SW480 (cell line): ENCODE measurements at places on chromosomes 6 and 20.

DNA sequence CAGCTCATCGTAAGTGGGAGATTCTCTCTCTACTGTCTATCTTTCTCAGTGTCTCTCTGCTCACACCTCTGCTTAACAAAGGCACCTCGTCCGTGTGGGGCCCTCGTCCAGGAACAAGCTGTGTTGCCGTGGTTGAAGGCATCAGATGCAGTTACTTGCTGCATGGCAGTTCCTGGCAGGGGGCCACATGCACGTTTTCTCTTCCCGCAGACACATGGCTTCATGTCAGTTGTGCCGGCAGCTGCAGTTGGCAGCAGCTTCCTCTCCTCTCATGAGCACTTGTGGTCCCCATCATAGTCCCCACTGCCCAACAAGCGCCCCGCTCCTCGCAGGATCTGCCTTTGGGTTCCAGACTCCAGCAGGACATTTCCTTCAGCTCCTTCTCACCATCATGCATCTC is 7.1 kb upstream of the AFDN start:
- DNase-seq = no peak

DNA sequence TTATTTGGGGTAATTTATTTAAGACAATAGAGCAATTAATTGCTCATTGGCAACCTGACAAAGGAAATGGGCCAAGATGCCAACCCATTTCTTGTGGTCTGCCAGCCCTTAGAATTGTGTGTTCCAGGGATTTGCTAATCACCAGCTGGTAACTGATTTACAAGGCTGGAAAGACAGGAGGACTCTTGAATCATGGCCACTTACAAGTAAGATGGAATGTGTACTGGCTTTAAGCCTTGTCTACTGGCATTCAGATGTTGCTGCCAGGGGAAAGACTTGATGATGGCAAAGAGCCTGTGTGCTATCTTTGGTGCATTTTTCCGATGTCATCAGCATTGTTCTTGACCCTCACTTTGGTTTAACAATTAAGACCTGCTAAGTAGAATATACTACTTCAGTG is 91.0 kb downstream of the BCKDHB start:
- no peak for DNase-seq

DNA sequence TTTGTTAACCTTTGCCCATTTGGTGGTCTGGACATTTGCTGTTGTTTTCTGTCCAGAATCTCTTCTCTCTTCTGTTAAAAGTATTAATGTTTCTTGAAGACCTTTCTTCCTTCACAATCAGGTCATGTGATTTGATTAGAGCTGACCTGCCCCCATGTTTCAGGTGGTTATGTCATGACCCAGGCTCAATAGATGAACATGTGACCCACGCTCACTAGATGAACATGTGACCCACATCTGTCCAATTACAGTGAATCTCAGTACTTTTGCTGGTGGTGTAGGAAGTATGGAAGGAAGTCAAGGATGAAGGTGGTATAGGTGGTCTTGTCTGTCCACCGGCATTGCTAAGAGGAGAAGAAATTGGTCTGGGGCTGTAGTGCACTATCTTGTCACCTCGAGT is 289.1 kb upstream of the JAG1 start:
- DNase-seq = no peak

DNA sequence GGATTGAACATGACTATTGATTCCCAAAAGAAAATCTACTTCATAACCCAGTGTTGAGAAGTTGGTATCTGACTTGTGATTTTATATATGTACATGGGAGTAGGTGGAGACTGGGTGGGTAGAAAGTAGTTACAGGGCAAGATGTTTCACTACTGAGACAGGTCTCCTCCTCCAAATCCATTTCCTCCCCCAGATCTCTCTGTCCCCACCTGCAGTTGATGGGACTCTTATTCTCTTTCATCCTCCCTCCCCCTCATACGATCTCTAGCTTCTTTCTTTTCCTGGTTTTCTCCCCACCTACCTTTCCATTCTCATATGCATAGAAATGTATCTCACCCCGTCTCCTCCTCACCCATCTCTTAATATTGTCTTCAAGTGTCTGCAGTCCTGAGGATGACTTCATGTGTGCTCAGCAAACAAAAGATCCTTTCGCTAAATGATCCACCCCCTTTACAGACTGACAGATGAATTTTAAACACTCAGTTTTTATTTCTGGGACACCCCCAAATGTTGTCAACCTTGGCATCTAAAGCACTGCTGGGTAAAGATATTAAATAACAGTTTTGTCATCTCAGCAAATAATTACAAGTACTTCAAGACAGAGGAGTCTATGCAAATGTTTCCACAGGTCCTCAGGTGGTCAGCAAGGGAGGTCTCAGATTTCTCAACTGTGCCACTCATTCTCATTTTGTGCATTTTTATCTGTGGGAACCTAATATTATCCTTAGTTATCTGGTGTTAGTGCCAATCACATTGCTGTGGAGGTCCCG is 18.7 kb upstream of the HECA start:
- DNase-seq = no peak

DNA sequence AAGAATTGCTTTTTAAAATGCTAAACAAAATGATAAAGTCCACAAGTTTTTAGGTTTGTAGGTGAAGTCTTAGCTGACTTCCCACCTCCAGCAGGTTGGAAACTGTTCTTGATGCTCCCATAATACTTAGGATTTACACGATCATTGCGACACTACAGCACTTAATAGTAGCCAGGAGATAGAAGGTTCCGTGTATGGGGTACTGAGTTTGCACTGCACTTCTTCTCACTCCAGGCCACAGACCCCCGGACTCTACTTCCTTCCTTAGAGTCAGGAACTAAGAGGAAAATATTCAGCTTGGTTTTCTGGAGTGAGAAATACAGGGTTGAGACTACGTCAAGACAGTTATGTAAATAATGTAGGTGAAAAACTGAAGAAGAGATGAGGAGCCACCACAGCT is 56.1 kb upstream of the SGK1 start:
- no peak for DNase-seq

- no peak for DNase-seq
Measured at GRCh38 chr6:39731565-39731964, 6.4 kb upstream of the KIF6 start.

GRCh38 chr6:69680302-69680701 is 116.5 kb downstream of the LMBRD1 start:
- DNase-seq = no peak

GRCh38 chr6:11432713-11433450 is 104.7 kb upstream of the TMEM170B start:
- DNase-seq = no peak

- no peak for DNase-seq
Measured at GRCh38 chr6:2669067-2669700, 81.5 kb downstream of the MYLK4 start.

DNA sequence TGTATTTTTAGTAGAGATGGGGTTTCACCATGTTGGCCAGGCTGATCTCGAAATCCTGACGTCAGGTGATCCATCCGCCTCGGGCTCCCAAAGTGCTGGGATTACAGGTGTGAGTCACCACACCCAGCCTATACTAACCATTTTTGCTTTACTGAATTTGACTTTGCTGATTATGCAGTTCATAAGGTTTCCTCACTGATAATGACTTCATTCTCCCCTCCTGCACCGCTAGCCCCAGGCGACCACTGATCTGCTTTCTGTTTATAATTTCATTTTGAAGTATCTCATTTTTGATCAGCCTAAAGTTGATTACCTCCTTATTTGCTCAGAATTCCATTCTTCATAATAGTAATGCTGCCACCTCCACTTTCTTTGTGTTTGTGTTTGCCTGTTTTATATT is 48.7 kb upstream of the FAM83D start:
- no peak for DNase-seq

DNA sequence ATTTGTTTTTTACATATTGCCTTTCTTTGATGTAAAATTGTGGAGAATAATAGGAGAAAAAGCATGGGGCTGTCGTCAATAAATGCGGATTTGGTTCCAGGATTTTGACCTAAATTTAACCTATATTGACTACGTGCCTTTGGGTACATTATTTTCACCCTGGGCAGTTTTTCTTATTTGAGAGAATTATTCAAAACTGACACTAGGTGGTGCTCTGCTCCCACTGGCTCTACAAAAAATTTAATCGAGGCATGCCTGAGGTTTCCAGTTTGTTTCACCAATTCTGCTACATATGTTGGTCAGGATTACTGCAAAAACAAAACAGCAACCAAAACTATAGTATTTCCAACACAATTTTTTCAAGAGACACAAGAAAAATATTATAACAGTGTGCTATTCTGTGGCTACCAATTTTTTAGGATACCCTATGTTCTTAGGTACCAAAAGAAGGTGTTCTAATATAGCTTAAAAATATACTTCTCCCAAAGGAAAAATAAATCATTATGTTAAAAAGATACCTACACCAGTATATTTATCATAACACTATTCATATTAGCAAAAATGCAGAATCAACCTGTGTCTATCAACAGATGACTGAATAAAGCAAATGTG is 48.6 kb upstream of the FABP7 start:
- DNase-seq = peak; percentile 33

- DNase-seq = no peak
Measured at GRCh38 chr6:139777202-139777970, 402.9 kb upstream of the CITED2 start.

DNA sequence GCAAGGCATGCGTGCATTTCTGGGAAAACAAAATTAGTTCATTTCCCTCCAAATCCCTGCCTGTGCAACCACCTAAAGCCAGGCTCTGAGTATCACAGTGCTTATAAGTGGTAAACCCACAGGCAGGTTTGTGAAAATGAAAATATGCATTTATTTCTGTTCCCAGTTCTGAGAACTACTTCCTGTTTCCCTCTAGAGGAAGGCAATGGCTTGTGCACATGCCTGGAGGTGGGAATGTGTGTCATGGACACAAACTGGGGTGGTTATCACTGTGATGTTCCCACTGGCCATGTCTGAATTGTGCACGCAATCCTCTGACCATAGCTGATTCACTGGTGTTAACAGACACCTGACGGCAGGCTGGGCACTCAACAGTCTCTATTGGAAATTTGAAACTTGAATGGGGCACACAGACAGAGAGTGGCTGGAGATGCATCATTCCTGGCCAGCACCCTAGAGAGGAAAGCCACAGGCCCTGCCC is 26.3 kb downstream of the FAM110A start:
- peak; percentile 34 for DNase-seq

DNA sequence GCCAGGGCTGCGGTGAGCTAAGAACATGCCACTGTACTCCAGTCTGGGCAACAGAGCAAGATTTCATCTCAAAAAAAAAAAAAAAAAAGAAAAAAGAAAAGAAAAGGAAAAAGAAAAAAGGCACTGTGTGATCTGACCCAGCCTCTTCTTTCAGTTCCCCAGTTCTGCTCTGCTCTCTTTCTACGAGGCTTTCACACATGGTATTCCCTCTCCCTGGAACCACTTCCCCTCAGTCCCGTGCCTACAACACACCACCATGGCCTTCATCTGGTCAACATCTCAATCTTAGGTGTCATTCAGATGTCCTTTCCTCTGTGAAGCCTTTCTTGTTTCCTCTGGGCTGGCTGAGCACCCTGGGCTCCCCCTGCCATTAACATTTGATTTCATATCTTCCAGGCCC is 2.3 kb upstream of the DSN1 start:
- no peak for DNase-seq

DNA sequence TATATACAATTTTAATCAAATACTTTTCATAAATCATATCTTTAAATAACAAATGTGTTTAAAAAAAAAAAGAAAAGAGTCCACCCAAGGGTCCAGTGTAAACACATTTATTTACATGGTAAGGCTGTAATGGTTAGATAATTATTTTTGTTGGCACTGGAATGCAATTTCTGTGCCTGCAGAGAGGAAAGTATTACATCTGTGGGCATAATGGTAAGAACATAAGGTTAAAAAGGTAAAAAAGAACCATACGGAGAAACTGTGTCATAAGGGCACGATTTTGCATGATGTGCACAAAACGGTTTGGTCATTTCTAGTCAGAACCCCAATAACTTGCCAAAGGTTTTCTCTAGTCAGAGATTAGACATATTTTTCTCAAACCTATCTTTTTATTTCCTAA is 54.3 kb downstream of the RWDD2A start:
- no peak for DNase-seq

DNA sequence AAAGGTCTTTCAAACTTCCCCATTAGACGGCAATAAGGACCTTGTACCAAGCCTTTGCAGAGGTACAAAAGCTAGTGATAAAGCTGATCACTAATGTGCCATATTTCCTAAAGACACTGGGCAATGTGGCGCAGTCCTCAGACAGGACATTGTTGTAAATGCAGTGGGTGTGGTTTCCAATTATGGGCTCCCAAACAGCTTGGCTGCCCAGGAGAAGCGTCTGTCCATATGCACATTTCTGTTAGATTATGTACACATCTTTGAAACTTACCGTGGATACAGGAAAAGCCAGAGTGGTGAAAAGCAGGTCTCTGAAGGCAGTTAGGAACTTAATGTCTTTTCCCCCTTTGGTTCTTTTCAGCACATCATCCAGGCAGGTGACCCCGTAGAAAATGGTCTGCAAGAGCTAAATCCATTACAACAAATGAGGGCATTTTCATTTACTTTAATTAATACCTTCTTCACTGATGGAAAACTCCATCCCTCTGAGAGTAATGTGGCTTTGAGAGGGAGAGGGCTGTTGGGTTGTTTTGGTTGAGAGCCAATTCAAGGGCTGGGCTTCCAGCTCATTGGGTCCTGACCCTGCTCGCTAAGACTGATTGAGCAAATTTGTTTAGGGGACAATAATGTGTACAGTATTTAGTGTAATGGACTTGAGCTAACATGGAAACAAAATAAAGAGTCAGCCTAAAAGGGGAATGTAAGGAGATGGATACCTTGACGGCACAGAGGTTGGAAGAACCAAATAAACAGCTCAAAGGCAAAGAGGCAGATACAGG is 10.4 kb downstream of the ADTRP start:
- DNase-seq = no peak

- peak; percentile 83 for DNase-seq
Measured at GRCh38 chr6:29516108-29516507, 28.4 kb upstream of the MAS1L start.

- DNase-seq = peak; percentile 63
Measured at GRCh38 chr20:54172856-54173652, 732 bp downstream of the CYP24A1 start.

DNA sequence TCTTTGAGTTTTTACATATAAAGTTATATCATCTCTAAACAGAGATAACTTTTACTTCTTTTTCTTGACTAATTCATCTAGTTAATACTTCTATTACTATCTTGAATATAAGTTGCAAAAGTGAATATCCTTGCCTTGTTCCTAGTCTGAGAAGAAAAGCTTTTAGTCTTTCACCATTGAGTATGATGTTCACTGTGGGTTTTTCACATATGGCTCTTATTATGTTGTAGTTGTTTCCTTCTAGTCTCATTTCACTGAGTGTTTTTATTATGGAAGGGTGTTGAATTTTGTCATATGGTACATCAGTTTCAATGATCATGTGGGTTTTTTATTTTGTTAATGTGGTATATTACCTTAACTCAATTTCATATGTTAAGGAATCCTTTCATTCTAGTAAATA is 488.3 kb downstream of the COL12A1 start:
- DNase-seq = no peak

- peak; percentile 8 for DNase-seq
Measured at GRCh38 chr6:163645560-163645959, 231.0 kb downstream of the QKI start.
